ENCODE measurements at places on chromosomes 7 and 10.

- peaks cover 17% of the 10 kb centered on the region for H3K4me1 ChIP-seq
- peaks cover 40% of the 10 kb centered on the region for H3K36me3 ChIP-seq
Measured at GRCh38 chr10:102153093-102153620, 968 bp downstream of the NOLC1 start.

DNA sequence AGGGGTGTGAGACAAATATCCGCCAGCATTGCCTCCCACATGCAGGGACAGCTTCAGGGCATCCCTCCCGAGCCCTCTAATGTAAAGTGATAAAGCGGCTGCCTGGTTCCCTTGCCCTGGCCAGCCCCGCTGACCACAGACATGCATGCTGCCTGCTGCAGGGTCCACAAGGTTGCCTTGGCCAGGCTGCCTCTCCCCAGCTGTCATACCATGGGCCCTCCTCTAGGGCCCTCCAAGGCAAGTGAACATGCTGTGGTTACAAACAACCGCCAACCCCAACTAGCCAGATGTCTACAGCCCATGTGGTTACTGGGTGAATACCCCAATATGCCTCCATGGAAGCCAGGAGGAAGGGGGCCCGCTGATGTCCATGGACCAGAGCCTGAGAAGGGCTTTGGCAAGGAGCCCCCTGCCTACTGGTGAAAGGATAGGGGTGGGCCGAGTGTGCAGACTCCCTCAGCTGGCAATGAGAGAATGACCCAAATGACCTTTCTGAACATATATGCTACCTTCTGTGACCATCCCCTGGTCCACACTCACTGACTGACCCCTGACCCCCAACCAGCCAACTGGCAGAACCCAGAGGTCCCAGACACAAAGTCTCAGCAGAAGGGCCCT lies 37.4 kb downstream of the GRID1 start:
- H3K36me3 ChIP-seq, result no peaks in the 10 kb centered on the region
- no peak overlapping the region for H3K27ac ChIP-seq
- no peaks in the 10 kb centered on the region for H3K27me3 ChIP-seq
- DNase-seq, result no peak
- no peaks in the 10 kb centered on the region for H3K4me1 ChIP-seq

DNA sequence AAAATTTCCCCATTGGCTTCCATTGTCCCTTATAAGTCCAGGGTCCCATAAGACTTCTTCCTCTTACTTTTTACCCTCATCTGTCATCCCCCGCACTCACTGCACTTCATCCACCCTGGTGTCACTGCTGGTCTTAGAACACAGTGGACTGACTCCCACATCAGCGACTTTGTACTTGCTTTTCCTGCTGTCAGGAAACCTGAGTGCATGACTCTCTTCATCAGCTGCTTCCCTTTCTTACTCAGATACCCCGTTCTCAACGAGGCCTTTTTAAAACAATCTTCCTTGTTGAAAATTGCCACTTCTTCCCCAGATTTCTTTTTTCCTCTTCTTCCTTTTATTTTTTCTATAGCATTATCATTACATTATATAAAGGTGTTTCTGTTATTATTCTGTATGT lies 305.4 kb downstream of the SDK1 start:
- H3K27me3 ChIP-seq, result no peaks in the 10 kb centered on the region
- no peak overlapping the region for H3K4me3 ChIP-seq
- H3K4me1 ChIP-seq, result no peaks in the 10 kb centered on the region
- no peak overlapping the region for H3K27ac ChIP-seq

DNA sequence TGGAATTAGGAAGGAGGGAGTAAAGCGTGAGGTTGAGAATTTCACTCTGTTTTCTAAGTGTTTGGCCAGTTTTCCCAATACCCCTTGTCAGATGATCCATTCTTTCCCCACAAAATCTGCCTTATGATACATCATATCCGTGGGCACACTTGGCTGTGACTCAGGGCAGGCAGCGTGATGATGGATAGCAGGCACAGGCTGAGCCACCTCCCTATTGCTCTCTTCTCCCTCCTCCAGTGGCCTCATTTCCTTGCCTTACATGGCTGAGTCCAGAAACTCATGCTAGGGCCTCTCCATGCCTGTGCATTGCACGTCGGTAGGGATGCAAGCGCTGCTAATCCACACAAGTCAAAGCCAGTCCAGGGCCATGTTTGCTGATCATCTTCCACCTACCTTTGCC lies 128.3 kb downstream of the AMPH start:
- H3K4me1 ChIP-seq, result no peaks in the 10 kb centered on the region
- H3K36me3 ChIP-seq, result no peaks in the 10 kb centered on the region
- H3K4me3 ChIP-seq, result no peak overlapping the region
- no peaks in the 10 kb centered on the region for H3K27me3 ChIP-seq

GRCh38 chr7:5591278-5591874 lies 167.7 kb upstream of the TNRC18 start:
- peak overlapping the region; percentile 41 for H3K4me3 ChIP-seq
- H3K4me1 ChIP-seq, result peaks cover 18% of the 10 kb centered on the region
- peak; percentile 81 for DNase-seq
- peak overlapping the region; percentile 22 for H3K27ac ChIP-seq
- H3K27me3 ChIP-seq, result peaks cover 5% of the 10 kb centered on the region

GRCh38 chr10:69104994-69105790 lies 17.3 kb downstream of the SRGN start:
- no peak overlapping the region for H3K27ac ChIP-seq
- H3K4me1 ChIP-seq, result peaks cover 7% of the 10 kb centered on the region
- no peaks in the 10 kb centered on the region for H3K36me3 ChIP-seq
- no peak for DNase-seq
- H3K27me3 ChIP-seq, result no peaks in the 10 kb centered on the region

DNA sequence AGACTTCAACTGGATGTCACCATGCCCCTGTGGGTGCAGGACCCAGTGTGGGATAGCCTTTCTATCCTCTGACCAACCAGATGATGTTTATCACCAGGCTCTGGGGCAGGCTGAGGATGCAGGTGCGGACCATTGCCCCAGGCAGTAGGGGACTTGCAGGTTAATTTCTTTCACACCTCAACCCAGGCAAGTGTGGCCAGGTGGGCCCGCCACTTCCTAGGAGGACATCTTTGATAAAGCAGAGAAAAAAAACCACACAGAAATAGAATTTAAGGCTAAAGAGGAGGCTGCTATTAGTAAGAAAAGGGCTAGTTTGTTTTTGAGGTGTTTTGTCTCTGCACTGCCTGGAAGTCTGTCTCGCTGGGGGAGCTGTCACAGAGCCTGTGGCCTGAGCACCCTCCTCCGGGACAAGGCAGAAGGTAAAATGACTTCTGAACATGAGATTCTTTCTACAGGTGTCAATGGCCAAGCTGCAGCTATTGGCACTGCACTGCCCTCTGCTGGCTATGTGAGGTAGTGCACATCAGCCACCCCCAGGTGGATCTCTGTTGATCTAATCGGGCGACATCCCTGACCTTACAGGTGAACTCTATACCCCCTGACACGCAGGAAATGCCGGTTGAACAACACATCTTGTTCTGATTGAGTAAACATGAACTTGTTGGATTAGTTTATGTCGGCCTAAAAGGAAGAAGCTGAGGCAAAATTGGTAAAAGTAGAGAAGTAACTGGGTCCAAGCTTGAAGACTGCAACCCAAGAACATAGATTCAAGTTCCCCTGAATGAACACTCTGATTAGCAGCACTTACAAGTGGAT lies 21.0 kb downstream of the UPP1 start:
- no peak overlapping the region for H3K4me3 ChIP-seq
- no peaks in the 10 kb centered on the region for H3K27me3 ChIP-seq
- H3K36me3 ChIP-seq, result peaks cover 24% of the 10 kb centered on the region
- H3K27ac ChIP-seq, result no peak overlapping the region
- DNase-seq, result no peak
- peaks cover 10% of the 10 kb centered on the region for H3K4me1 ChIP-seq

GRCh38 chr10:8392216-8392615 lies 337.7 kb downstream of the GATA3 start:
- peak overlapping the region; percentile 51 for H3K27ac ChIP-seq
- H3K4me3 ChIP-seq, result no peak overlapping the region
- H3K36me3 ChIP-seq, result no peaks in the 10 kb centered on the region

GRCh38 chr7:45646207-45646821 lies 72.1 kb downstream of the ADCY1 start:
- no peaks in the 10 kb centered on the region for H3K36me3 ChIP-seq
- no peak for DNase-seq
- no peak overlapping the region for H3K27ac ChIP-seq
- no peaks in the 10 kb centered on the region for H3K4me1 ChIP-seq
- no peak overlapping the region for H3K4me3 ChIP-seq
- no peaks in the 10 kb centered on the region for H3K27me3 ChIP-seq

- peak overlapping the region; percentile 95 for H3K27ac ChIP-seq
- no peak overlapping the region for H3K4me3 ChIP-seq
- H3K4me1 ChIP-seq, result peaks cover 44% of the 10 kb centered on the region
- no peaks in the 10 kb centered on the region for H3K36me3 ChIP-seq
- H3K27me3 ChIP-seq, result no peaks in the 10 kb centered on the region
- DNase-seq, result no peak
Measured at GRCh38 chr7:92635538-92635937, 45.3 kb upstream of the FAM133B start.
